ENCODE measurements at places on chromosomes 1 and 21.
A peak's percentile ranks its signal among the peaks of the same experiment; 100 is the strongest.

GRCh38 chr1:41333146-41333784 is 28.0 kb upstream of the FOXO6 start:
- peak; percentile 25 for DNase-seq

- peak; percentile 5 for DNase-seq
These were observed 919 bp downstream of the HECTD3 start for GRCh38 chr1:45009956-45010854.

DNA sequence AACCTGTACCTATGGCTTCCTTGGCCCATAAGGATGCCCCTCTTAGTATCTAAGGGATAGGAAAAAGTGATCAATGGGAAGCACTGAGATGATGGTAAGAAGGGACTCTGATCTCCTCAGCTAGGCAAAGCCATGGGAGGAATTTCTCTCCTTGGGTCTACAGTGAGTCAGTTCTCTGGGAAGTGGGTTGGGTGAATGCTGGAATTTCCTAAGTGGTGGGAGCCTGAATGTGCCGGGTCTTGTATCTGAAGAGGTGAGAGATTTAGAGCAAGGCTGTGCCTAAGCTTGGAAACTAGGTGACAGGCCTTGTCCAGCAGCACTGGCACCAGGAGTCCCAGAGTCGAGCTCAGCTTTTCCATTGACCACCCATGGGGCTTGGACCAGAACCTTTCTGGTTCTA is 96.3 kb upstream of the SLC2A1 start:
- DNase-seq, result no peak

GRCh38 chr1:75188892-75189291 is 54.7 kb downstream of the LHX8 start:
- no peak for DNase-seq

DNA sequence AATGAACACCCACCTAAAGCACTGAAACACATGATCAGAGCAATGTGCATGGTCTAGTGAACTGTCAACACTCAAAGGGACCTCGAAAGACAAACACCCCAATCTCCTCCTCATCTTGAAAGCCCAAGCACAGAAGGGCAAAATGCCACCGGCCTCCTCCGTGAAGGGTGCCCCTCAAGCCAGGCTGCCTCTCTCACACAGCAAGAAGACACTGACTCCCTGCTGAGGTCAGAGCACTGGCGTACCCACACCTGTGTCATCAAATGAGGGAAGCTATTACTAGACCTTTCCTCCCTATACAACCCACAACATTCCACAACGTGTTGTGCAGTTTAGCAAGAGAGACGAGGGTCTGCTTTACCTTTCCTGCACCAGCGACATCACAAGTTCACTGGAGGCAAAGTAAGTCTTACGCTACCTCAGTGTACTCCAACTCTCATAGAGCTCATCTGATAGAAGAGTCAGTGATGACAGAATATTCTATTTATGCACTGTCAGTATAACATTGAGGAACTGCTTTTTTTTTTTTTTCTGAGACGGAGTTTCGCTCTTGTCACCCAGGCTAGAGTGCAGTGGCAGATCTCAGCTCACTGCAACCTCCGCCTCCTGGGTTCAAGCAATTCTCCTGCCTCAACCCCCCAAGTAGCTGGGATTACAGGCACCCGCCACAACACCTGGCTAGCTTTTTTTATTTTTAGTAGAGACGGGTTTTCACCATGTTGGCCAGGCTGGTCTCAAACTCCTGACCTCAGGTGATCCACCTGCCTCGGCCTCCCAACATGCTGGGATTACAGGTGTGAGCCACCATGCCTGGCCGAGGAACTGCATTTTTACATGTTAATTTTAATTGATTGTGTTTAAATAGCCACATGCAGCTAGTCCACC is 3.3 kb downstream of the SH3BP5L start:
- no peak for DNase-seq

DNA sequence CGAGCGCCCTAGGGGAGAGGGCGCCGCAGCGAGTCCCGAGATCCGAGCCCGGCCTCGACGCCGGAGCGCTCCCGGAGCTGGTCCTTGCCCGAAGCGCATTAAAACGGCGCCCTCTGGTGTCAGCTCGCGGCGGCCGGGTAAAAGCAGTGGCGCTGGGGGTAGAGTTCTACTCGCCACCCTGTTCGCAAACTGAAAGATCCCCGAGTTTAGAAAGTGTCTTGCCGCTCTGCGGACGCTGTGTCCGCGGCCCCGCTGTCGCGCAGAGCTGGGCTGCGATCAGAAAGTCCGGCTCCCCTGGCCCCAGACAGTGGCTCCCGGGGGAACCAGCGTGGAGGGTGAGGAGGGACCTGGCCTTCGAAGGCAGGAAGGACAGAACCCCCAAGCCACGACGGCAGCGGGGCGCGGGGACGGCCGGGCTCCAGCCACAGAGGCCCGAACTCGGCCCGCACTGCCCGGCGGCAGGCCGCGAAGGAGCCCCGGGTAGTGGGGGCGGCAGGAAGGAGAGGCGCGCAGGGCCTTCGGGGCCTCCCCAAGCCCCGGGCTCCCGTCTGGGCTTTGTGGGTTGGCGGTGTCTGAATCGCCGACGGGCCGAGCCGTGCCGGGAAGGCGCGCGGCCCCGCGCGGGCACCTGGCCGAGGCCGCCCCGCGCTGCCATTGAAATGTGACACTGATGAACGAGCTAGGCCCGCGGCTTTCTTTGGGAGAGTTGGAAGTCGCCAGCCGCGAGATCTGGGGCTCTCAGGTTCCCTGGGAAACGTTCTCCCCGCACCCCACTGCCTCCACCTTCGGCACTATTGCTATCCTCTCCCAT is 39.1 kb upstream of the NFIA start:
- DNase-seq, result peak; percentile 56

- DNase-seq, result no peak
These were observed 2.7 kb downstream of the PRDM15 start for GRCh38 chr21:41876396-41876795.

DNA sequence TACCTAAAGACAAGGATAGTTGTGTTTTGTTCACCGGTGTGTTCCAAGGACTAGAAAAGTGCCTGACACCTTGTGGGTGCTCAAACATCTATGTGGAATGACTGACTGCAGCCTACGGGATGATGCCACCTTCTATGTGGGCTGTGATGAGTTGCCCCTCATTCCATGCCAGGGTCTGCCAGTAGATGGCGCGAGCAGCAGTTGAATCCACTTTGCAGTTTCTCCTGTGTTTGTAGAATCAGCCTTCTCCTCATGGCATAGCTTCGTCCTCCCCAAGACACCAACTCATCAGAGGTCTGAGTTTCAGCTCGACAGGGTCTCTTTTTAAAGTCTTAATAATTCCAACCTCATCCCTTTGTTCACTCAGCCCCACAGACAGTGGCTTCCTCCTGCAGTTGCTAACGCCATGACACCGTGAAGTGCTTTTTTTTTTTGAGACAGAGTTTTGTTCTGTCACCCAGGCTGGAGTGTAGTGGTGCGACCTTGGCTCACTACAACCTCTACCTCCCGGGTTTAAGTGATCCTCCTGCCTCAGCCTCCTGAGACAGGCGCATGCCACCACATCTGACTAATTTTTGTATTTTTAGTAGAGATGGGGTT is 133.7 kb downstream of the CAPN8 start:
- DNase-seq, result peak; percentile 45

- no peak for DNase-seq
These were observed 10.3 kb upstream of the PLD5 start for GRCh38 chr1:242534753-242535152.

DNA sequence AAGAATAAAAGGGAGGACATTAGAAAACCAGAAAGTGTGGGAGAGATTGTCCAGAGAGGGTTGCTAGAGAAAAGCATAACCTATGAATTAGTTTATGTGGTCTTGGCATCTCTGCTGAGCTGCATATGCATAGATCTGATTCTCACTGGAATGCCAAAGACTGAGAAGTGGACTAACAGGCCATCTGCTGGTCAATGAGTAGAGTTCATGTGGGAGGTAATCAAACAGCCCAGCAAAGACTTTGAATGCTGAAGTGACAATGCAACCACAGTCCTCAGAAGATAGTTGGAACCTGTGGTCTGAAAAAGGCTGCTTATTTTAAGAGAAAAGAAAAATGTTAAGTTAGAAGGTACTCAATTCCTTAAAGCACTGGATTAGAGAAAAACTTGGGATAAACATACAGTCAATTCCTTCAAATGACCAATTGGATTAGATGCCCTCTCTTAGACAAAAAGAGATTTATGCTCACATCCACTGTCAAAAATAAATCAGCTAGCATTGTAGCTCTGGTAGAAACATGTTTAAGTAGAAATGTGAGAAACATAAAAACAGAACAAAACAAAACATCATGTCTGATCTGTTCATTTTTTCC is 382.8 kb downstream of the AMY1C start:
- peak; percentile 48 for DNase-seq

- DNase-seq, result no peak
These were observed 51.1 kb downstream of the SKI start for GRCh38 chr1:2279210-2279639.

DNA sequence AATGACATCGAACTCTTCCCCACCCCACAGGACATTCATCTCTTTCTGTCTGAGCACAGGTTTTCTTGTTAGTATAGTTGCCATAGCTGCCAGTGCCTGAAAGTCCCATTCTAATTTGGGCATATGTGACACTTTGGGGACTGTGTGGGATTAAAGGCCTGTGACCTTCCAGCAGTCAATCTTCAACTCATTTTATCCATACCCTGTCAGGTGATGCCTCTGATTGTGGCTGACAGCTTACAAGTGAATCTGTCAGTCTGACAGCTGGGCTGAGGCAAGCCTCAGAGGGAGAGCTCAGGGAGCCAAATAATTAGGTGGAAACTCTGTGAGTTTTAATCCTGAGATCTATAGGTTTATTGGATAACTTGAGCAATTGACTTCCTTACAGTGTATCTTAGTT is 29.6 kb downstream of the ZCCHC17 start:
- no peak for DNase-seq

DNA sequence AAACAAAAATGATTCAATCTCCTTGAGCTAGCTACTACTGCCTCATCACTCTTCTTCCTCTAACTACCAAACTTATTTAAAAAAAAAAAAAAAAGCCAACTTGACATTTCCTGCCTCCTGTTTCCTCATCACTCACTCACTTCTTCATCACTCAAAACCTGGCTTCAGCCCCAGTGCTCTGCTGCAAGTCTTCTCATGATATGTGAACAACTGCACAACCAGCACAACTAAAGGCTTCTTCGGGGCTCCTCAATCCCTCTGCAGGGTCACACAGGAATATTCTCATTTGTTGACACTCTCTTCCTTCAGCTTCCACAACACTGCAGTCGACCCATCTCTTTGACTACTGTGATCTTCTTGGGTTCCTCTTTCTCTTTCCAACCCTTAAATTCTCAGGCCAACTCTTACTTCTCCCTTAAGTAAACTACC is 7.6 kb downstream of the MTF1 start:
- no peak for DNase-seq

DNA sequence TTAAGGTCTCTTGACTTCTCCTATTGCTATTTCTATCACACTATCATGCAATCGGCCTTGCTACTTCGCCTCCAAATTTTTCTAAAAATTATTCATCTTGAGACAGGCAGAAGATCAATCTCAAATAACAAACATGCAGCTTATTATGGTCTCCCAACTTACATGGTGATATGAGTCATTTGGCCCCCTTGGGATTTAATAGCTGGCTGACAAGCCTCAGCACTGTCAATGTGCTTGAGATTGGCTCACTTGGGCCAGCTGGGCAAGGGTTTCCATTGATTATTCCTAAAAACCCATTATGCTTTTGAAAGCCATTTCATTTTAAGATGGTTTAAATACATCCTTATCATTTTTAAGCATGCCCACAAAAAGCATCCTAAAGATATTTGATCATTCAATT is 224.5 kb upstream of the NFIA start:
- no peak for DNase-seq

- DNase-seq, result peak; percentile 41
These were observed 156.2 kb downstream of the DENND1B start for GRCh38 chr1:197619008-197619640.

DNA sequence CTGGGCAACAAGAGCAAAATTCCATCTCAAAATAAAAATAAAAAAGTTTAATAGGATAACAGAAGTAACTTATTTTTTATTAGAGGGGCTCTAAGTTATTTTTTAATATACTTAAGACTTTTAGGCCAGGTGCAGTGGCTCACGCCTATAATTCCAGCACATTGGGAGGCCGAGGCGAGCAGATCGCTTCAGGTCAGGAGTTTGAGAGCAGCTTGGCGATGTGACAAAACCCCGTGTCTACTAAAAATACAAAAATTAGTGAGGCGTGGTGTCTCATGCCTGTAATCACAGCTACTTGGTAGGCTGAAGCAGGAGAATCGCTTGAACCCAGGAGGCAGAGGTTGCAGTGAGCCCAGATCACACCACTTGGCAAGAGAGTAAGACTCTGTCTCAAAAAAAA is 180.5 kb upstream of the NR5A2 start:
- DNase-seq, result no peak

DNA sequence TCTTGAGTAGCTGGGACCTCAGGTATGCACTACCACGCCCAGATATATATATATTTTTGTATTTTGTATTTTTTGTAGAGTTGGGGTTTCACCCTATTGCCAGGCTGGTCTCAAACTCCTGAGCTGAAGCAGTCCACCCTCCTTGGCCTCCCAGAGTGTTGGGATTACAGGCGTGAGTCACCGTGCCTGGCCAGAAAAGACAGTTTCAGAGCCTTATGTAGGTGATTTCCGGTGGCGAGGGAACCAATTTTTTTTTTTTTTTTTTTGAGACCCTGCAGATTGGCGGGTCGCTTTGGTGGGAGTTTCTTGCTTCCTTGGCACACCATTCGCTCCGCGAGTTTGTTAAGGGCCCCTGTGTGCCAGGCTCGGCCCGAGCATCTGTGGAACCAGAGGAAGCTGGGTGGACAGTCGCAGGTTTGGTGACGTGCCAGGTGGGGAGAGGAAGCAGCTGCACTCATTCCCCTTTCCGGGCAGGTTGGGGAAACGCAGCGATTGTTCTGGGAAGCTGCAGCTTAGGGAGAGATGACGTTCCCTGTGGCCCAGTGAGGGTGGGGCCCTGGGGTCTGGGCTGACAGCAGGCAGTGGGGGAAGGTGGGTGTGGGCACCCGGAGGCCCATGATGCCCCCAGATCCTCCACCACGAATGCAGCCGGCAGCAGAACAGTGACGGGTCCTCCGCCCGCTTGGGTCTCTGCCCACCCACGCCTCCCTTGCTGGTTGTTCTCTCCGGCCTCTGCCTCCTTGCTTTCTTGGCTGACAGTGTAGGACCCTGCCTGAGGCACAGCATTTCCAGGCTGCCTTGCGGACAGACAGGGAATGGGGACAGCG is 25.1 kb downstream of the SPSB1 start:
- no peak for DNase-seq

GRCh38 chr1:2556678-2557481 is 709 bp downstream of the TNFRSF14 start:
- DNase-seq, result no peak

DNA sequence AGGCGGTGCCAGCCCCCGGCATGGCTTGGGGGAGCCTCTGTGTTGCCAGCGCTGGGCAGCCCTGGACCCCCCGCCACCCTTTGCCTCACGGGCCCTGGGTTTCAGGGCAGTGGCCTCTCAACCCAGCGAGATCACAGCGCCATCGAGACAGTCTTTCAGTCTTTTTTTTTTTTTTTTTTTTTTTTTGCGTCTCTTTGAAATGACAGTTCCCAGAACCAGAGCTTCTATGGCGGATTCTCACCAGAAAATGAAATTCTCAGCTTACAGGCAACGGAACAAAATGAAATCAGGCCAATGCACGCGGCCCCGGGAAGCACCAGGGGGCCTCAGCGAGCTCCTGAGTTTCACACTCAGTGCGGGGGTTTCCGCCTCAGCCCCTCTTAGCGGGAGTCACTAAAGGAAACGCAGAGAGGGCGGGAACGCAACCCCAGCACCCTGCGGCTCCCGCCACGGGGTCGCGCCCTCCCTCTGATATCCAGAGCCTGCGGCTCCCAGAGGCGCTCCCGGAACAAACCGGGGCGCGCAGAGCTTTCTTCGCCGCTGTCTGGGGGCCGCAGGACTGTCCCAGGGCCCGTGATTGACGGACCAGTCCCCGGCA is 8.0 kb upstream of the COL6A1 start:
- peak; percentile 56 for DNase-seq

GRCh38 chr1:54665852-54666251 is 24.3 kb downstream of the MROH7 start:
- no peak for DNase-seq

All from ACHN (cell line).